ENCODE measurements at places on chromosomes 6 and 20.

GRCh38 chr20:38209736-38210405 lies 44.8 kb upstream of the TGM2 start:
- no peak for DNase-seq

DNA sequence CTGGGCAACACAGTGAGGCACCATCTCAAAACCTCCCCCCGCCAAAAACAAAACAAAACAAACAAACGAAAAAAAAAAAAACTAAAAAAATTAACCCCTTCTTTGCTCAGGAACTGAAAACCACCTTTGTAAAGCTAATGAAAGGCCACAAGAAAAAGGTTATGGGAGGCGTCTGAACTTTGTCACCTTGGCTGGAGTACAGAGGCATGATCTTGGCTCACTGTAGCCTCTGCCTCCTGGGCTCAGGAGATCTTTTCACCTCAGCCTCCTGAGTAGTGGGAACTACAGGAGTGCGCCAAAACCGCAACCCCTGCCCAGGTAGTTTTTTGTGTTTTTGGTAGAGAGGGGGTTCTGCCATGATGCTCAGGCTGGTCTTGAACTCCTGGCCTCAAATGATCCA lies 337.9 kb downstream of the TBC1D32 start:
- no peak for DNase-seq

DNA sequence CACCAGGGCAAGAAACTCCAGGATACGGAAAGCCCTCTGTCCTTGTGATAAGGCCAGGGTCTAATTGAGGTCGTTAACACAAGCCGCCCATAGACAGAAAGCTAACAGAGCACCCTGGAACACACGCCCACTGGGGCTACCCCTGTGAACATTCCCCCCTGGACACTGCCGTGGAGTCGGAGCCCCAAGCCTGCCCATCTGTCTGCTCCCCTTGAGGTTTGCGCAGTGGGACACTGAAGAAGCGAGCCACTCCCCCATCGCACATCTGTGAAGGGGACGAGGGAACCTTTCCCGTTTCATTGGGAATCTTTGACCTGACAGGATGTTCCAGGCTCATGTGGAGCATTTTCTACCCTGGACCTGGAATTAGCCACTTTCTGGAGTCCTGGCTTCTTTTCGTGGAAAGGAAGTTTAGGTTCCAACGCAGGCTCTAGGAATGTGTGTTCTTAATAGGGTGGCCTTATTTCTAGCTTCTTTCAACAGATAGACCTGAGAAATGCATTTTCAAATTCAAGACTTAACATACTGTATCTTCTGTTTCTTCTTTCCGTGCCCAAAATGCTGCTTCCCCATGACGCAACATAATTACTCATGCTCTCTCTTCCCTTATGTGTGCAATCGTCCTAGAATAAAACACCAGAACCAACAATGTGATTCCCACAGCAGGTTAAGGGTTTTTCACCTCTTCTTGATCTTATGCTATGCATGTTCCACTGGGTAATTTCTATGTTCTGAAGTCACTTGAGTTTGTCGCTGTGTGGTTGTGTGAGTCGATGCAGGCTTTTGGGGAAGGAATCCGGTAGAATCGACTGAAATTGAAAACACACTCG lies 161.1 kb downstream of the ERMARD start:
- no peak for DNase-seq

DNA sequence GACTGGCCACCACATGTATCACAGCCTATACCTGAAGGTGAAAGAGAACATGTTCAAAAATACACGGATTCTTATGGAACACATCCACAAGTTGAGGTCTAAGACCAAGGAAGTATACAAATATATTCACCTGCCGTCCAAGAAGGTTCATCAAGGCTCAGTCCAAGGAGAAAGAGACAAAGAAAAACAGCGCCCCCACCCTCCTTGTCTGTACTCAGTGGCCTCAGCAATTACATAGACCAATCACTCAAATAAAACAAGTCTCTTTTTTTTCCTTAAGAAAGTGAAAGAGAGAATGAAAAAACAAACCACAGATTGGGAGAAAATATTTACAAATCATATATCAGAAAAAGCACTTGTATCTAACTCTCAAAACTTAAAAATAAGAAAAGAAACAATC lies 19.5 kb downstream of the CPXM1 start:
- no peak for DNase-seq

DNA sequence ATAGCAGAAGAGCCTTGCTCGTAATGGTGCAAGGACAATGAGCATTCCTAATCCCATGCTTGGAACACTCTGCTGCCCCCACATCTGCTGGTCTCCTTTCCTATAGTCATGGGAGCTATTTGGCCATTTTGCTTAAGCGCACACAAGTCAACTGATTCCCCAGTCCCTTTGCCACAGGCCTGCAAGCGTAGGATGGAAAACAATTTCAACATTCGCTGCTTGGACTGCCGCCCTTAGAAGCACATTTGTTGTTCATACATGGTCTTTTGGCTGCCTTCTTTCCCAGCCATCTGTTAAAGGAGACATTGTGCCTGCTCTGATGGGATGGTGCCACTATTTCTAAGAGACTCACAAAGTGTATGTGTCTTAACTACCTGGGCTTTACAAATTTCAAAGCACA lies 96.9 kb downstream of the RFX6 start:
- DNase-seq: no peak

DNA sequence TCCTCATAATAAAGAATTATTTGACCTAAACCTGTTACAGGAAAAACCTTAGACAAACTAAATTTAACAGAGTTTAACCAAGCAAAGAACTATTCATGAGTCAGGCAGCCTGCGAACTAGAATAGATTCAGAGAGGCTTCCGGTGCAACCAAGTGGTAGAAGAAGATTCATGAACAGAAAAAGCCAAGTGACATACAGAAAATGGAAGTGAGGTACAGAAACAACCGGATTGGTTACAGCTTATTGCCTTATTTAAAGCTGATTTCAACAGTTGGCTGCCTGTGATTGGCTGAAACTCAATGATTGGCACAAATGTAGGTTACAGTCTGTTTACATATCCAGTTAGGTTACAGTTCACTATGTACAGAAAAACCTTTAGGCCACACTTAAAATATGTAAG lies 10.1 kb downstream of the PPP1R3G start:
- no peak for DNase-seq
